Astrocyte (in vitro differentiated cells and primary cell): ENCODE measurements at places on chromosomes 1 and 21.

GRCh38 chr1:33966346-33967141 lies 102.7 kb downstream of the HMGB4 start:
- H3K4me1 ChIP-seq, result peaks cover 5% of the 10 kb centered on the region
- no peaks in the 10 kb centered on the region for H3K27me3 ChIP-seq
- DNase-seq, result peak; percentile 89
- no peak overlapping the region for H3K4me3 ChIP-seq

DNA sequence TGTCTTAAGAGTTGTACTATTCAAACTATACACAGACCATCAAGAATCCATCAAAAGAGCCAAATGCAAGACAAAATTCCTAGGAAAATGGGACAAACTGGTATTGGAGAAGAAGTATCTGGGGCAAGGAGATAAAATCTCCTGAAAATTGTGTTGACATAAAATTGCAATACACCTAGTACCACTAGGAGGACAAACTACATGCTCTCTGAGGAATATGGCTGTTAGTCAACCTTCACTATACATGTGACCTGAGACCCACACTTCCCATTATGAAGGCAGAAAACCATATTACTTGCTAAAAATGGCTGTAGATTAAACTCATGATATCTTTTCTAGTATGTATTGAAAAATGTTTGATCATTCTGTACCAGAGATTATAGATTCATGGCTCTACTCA lies 30.0 kb downstream of the IRF2BP2 start:
- DNase-seq, result no peak
- no peak overlapping the region for H3K4me3 ChIP-seq
- H3K27ac ChIP-seq, result no peak overlapping the region
- no peaks in the 10 kb centered on the region for H3K27me3 ChIP-seq

- no peaks in the 10 kb centered on the region for H3K4me1 ChIP-seq
- no peak overlapping the region for H3K27ac ChIP-seq
- no peak overlapping the region for H3K4me3 ChIP-seq
These were observed 226.4 kb downstream of the DYRK1A start for GRCh38 chr21:37593015-37593414.

DNA sequence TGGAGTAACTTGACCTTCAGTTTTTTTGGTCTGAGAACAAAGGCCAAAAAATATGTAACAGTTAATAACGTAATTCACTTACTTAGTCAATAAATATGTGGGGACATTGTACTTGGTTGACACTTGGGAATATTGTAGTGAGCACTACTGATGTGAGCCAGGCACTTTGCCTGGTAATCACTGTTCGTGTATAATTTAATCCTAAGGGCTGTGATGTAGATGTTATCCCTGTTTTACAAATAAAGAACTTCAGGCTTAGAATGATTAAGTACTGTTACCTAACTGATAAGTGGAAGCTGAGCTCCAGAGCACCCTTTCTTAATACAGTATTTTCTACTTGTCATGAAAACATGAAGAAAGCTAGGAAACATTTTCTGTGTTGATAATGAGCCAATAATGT lies 28.0 kb downstream of the PTBP2 start:
- H3K27me3 ChIP-seq, result no peaks in the 10 kb centered on the region
- no peak overlapping the region for H3K27ac ChIP-seq
- no peak overlapping the region for H3K4me3 ChIP-seq
- H3K36me3 ChIP-seq, result peaks cover 22% of the 10 kb centered on the region

- no peak overlapping the region for H3K4me3 ChIP-seq
- H3K27ac ChIP-seq, result no peak overlapping the region
- H3K27me3 ChIP-seq, result no peaks in the 10 kb centered on the region
- no peak for DNase-seq
- peaks cover 7% of the 10 kb centered on the region for H3K4me1 ChIP-seq
These were observed 6.4 kb downstream of the MAP3K6 start for GRCh38 chr1:27360159-27361043.
